Renal cortical epithelial cell (primary cell): ENCODE measurements at places on chromosomes 1 and 21. TPM values are rescaled to one million over a fixed set of nuclear protein-coding genes. Genes with fewer than 3 reads are reported as not detected.

DNA sequence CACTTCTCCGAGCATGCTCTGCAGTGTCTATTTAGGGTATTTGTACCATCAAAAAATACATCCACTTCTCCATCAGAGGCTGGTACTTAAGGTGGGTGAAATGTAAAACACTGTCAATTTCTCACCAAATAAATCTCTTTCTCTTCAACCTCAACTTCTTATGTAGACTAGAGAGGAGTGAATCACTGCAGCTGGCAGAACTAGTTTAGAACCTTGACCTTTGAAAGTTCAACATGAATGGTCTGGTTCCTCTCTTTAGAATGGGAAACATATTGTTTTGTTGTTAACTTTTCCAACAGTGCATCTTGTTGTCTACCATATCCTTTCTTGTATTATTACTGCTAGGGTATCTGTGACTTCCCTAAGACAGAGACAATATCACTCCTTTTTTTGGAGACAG lies 20.1 kb upstream of the SLC44A5 start:
- DNase-seq: no peak

DNA sequence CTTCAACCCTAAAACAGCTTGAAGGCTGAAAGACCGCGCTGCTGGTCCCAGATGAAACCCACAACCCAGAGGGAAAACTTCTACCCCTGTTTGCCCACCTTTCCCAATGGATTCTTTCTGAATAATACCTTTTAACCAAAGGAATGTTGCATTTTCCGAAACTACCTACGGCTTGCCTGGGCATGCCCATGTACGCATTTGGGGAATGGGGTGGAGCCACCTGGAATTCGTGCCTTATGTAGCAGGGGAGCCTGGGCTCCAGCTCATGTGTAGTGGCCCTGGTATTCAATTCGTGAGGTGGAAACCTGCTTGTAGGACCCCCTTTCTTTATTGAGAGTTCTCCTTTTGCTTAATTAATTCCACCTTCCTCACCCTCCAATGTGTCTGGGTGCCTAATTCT lies 256.6 kb upstream of the RGS18 start:
- no peak for DNase-seq

DNA sequence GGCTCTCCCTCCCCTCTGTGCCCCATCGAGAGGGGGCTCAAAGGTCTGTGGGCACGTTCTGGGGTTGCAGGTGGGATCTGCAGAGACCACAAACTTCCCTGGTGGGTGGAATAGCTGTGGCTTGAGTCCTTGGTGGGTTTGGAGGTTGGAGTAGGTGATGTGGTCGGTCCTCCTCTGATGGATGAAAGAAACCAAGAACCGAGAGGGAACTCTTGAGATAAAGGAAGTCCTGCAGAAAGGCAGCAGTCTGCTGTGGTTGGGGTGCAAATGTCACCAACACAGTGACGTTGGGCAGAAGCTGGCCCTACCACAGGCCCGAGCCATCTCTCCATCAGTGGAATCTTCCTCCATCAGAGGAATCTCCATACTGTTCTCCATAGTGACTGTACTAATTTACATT lies 171.8 kb downstream of the FCRL5 start:
- DNase-seq: no peak

- DNase-seq: peak; percentile 62
These were observed 6.6 kb upstream of the ETV3L start for GRCh38 chr1:157105988-157106812.

DNA sequence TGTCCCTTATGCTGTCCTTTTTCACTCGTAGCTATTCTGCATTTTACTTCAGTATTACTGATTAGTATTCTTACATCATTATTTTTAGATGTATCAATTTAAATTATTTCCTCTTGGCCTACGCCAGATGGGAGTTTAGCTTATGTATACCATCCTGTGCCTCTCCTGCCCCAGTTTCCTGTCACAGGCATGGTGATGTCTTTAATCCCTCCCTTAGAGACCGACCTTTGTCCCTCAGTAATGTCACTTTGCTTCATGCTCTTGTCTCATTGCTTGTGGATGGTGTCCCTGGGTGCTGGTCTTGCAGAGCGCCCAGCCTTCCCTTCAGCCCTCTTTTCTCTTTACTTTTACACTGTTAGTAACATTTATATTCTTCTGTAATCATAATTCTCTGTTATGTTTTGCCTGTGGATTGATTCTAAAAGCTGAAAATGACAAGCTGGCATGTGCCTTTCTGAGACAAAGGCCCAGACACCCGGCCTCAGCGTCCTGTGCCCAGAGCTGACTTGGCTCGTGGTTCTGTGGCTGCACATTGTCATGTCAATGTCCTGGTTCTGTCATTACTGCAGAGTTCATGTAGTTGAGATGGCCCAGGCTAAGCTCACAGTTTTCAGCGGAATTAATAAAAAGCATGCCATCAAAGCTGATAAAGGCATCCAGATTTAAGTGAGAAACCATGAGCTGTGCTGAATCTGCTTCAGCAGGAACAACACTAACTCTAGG lies 100.7 kb downstream of the MTR start:
- no peak for DNase-seq

DNA sequence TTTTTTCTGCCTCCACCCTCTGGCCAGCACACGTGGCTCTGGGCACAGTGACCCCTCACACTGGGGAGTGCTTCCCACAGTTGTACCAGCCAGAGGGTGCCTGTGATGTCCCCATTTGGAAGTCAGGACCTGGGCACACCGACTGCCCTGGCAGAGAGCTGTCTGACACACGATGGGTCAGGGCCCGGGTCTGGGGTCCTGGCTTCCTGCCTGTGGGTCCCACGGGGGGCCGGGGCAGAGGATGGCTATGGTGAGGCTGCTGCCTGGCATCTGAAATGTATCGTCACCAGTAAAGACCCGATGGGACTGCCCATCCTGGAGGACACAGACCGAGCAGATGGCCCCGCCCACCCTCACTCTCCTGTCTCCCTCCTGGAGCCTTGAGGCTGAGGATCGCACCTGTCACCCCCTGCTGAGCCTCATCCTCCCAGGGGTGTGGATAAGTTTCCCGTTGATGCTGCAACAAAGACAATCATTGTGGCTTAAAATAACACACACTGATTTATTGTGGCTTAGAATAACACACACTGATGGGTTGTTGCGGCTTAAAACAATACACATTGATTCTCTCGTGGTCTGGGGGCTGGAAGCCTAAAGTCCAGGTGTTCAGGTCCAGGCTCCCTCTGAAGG lies 88.8 kb upstream of the TTC34 start:
- DNase-seq: no peak

- DNase-seq: no peak
These were observed 102.3 kb downstream of the NPHP4 start for GRCh38 chr1:5889901-5890300.

- DNase-seq: no peak
These were observed 1.5 kb downstream of the RGS2 start for GRCh38 chr1:192810253-192810880.

DNA sequence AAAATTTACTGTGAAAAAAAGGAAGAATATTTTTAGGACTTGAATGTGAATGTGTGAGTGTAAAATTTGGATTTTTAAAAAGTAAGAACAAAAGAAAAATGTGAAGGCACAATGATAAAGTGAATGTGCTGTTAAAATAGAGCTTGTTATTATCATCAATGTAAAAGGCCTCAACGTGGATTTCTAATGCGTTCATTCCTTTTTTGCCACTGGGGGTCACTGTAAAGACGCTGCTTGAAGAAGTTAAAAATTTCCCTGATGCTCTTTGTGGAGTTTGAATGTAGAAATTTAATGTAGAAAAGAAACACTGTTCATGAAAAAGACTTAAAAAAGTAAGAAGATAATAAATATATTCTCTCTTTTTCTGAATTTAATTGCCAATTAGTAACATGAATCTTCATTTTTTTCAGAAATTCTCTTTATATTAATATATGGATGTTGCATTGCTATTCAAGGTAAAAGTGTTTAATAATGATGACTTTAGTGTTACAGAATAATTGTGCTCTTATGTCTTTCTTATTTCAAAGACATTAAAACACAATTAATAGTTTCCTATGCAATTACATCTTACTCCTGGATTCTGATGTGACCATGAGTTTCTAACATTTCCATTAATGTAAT lies 161.5 kb downstream of the DNM3 start:
- DNase-seq: peak; percentile 68

- no peak for DNase-seq
These were observed 75.6 kb downstream of the PLA2G4A start for GRCh38 chr1:186904361-186904760.

DNA sequence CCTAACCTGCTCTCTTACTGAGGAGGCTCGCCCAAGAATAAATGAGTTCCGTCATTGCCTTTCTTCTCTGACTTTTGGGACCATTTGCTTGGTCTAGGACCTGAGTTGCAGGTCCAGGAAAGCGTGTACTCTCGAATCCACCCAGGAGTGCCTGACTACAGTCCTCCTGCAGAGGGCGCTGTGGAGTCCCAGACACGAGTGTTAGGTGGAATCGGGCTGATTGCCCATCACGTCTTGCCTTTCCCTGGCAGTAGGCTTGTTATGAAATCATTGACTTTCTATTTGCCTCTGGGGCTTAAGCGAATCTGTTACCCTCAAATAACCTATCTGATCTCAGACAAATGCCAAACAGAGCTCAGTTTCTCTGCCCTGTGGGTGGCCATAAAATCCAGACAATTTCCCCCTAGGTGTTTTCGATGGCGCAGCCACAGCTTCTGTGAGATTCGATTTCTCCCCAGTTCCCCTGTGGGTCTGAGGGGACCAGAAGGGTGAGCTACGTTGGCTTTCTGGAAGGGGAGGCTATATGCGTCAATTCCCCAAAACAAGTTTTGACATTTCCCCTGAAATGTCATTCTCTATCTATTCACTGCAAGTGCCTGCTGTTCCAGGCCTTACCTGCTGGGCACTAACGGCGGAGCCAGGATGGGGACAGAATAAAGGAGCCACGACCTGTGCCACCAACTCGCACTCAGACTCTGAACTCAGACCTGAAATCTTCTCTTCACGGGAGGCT lies at the start of gene IL20:
TSS of gene IL20 (plus strand) at position 685 of the 733 bp plus-strand sequence. CDS start 230 bp downstream, outside the sequence.
- peak; percentile 76 for DNase-seq

DNA sequence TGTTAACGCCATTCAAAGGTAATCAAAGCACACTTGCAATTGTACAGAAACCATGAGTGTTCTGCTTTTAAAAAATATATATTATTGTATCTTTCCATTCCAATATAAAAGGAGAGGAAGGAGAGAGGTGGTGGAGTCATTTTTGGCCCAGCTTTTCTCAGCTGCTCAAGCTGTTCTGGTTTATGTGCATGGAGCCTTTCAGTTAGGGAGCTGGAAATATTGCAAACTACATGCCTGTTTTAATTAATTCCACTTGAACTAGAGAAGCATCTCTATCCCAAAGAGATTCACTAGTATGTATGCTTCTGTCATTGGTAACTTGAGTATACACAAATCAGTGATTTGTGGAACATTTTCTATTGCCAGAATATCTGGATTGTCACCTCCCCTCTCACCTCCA lies 28.5 kb upstream of the C1orf105 start:
- DNase-seq: no peak

DNA sequence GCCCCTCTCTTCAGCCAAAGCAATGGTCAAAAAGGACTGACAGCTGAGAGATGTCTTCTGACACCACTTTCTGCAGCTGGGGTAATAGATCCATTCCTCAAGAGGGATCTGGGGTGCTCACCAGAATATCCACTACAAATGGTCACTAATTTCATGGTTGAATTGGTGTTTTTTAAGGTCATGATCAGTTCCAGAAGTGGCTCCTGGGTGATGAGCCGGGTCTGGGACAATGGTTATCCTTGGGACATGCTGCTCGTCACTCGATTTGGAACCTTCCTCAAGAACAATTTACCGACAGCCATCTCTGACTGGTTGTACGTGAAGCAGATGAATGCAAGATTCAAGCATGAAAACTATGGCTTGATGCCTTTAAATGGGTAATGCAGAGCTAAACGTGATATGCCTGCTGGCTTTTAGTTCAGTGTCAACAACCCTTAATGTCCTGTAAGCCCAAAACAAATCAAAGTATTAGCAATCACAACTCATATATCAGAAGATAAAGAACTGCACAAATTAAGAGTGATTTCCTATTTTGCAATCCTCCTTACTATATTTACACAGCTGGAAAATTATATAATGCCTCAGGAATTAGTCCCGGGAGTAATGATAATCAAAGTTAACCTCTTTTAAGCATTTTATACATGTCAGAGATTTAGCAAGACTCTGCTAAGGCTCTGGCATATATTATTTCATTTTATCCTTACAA lies 20.1 kb downstream of the FMO3 start:
- DNase-seq: no peak

GRCh38 chr1:219379691-219380090 lies 206.0 kb downstream of the LYPLAL1 start:
- DNase-seq: peak; percentile 53

GRCh38 chr1:27555700-27556424 lies 48.1 kb downstream of the AHDC1 start:
- no peak for DNase-seq

DNA sequence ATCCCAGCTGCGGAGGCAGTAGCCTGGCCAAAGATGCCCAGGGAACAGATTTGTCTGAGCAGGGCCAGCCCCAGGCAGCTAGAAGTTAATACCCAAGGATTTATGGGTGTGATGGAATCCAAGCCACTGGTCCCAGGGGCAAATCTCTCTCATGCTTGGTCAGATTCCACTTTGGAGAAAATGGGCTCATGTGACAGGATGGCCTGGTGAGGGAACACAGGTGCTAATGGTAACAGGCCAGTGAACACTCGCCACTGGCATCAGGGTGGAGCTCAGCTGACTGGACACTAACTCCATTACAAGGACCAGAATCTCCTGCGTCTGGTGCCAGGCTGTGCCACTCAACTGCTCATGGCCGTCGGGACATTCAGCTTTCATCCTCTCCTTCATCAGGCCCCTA lies 12.0 kb downstream of the MDM4 start:
- no peak for DNase-seq

- DNase-seq: no peak
These were observed 618.7 kb upstream of the BRINP3 start for GRCh38 chr1:191096405-191096804.

- no peak for DNase-seq
These were observed 11.9 kb downstream of the RAVER2 start for GRCh38 chr1:64756770-64757169.

GRCh38 chr1:21514245-21514644 lies 5.0 kb downstream of the ALPL start:
- peak; percentile 28 for DNase-seq

ASTN1 gene
- under 0.01 and 0.05 TPM in 2 replicates for total RNA-seq

PROK1 gene
- total RNA-seq: not detected in 2 replicates

LZIC gene
- 20.7 and 41.0 TPM in 2 replicates for total RNA-seq

PIGR gene
- total RNA-seq: 3.8 and 15.7 TPM in 2 replicates

CFHR1 gene
- total RNA-seq: not detected in 2 replicates

TDRD5 gene
- 0.10 and 0.87 TPM in 2 replicates for total RNA-seq

CGN gene
- 6.6 and 13.2 TPM in 2 replicates for total RNA-seq

AXDND1 gene
- 0.45 TPM in 1 of 2 replicates, not detected in the other for total RNA-seq

NBPF10 gene
- total RNA-seq: 1.0 and 2.2 TPM in 2 replicates

SPRR2E gene
- not detected in 2 replicates for total RNA-seq
